ENCODE measurements at places on chromosomes 7 and 10. TPM values are rescaled to one million over a fixed set of nuclear protein-coding genes. Genes with fewer than 3 reads are reported as not detected.

DNA sequence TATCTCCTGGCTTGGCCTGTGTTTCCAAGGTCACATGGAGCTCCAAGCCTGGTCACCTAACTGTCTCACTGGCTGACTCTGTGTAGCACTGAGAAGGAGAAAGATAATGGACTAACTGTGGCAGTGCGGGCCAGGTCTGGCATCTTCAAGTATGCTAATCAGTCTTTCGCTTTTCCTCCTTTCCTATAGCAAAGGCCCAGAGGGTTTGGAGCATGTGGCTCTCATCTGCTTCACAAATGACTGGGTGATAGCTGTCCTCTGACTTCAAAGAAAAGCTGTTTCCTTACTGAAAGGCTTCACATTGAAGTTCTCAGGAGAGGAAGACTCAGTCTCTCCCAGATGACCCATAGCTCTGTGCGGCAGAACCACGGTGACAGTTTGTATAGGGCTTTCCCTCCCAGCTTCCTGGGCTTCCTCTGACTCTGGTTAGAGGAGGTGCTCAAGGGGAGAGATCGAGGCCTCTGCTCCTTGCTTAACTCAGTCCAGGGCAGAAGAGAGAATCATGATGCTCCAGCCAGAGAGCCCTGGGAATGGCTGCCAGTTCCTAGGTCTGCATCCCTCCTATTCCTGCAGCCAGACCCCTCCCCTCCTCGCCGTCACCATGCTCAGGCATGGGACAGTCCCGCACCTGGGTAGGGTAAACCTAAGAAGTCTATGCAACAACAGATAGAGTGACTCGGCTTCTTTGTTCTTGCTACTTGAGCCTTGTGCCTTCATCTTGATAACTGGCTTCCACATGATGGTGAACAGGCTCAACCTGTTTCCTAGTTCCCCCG, 72.3 kb downstream of the CCDC71L start:
- no peak for DNase-seq

DNA sequence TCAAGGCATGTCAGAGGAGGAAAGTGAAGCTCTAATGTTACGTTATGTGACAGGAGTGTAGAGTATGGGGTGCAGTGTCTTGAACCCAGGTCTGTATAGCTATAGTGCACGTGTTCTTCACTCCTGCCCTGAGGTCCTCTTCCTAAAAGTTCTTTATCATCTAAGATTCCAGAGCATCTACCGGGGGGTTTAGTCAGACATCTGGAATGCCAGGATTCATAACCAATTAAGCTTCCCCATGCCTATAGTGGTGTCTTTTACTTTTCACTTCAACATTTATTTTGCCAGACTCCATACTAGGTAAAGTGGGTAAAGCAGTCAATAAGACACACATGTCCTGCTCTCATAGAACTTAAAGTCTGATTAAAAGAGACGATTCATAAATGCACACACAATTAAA, 22.4 kb downstream of the PPP1R3C start:
- no peak for DNase-seq

TACR2 gene
- 1.6 TPM for total RNA-seq

ENO4 gene
- 0.20 TPM for total RNA-seq

All from mucosa of gallbladder (tissue), 1 donor.